ENCODE measurements at places on chromosomes 13 and 19.

- no peak for DNase-seq
Measured at GRCh38 chr19:13152356-13152973, 2.3 kb downstream of the IER2 start.

DNA sequence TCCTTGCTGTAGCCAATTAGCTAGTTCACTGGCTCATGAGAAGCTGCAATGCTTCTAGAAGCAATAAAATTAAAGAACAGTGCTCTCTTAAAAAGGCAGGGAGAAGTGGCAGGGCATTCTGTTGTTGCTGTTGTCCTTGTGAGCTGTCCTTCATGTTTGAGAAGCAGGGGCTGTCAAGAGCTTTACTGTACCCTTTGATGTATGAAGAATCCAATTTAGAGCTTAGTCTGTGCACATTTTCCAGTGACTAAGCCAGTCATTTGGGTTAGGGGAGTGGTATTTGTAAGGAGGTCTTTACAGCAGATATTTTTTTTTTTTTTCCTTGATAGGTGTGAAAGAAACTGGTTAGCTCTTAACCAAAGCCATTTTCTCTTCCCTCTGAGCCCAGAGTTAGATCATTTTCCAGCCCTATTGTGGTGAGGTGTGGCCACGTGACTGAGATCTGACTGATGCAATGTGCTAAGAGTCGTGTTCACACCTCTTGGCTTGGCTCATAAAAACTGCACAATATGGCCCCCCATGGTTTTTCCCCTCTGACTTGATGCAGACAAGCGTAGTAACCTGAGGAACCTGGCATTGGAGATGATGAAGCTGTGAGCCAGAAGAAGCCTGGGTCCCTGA, 309.6 kb upstream of the TMTC4 start:
- no peak for DNase-seq

DNA sequence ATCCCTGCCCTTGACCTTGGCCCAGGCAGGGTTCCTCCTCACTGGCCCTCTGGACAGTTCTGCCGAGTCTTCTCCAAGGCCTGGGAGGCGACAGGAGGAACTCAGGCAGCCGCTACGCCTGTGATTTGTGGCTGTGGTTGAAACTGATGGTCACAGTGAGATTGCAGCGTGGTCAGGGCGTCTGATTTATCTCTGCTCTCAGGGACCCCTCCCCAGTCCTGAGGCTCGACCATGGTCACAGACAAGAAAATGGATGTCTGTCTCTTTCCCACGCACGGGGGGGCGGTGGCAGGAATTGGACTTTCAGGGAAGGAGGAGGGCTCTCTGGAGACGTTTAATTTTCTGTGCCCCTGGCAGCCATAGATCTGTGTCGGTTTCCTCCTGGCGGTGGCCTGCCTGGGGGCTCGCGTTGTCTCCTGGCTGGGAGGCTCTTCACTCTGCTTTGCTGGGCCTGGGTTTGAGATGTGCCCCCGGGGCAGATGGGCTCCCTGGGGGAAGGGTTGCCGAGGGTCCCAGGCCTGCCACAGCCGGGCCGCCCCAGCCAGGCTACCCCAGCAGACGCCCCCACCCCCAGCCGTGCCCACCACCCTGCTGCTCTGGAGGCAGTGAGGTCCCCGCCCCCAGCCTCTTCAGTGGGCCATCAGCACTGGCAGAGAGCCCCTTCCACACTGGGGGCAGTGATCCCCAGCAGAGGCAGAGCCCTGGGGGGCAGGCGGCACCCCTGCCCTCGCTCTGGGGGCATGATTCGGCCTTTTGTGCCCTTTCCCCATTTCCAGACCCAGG, 167.4 kb downstream of the KDM4B start:
- DNase-seq = no peak

- no peak for DNase-seq
Measured at GRCh38 chr13:42699912-42700311, 81.5 kb upstream of the FAM216B start.

DNA sequence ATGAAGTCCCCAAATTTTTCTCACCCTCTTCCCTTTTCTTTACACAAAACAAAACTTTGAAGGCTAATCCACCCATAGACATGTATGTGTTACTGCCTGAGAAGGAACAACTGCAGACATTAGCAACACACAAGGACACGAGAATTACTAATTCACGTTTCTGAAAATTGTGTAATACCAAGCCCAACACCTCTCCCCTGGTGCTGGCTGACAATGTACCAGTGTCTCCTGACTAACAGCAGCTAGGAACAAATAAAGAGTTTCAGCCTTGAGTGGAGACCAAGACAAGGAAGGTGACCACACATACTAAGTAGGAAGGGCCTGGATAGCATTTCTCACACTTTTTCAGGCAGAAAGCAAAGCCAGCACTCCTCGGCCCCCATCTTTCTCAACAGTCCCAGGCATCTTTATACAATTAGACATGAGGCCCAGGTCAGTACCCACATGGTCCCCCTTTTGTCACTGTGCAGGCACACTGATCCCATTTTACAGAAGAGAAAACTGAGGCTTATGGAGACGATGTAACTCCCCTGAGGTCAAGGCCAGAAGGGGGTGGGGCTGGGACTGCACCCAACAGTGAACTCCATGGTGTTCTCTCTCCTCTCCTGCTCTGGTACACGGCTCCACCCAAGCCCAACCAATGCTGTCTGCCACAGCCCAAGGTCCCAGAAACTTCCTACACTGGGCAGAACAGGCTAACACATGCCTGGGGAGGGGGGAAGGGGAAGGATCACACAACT, 8.7 kb downstream of the BRD4 start:
- no peak for DNase-seq

GRCh38 chr13:74927823-74928222, 554.1 kb downstream of the TBC1D4 start:
- DNase-seq = no peak

DNA sequence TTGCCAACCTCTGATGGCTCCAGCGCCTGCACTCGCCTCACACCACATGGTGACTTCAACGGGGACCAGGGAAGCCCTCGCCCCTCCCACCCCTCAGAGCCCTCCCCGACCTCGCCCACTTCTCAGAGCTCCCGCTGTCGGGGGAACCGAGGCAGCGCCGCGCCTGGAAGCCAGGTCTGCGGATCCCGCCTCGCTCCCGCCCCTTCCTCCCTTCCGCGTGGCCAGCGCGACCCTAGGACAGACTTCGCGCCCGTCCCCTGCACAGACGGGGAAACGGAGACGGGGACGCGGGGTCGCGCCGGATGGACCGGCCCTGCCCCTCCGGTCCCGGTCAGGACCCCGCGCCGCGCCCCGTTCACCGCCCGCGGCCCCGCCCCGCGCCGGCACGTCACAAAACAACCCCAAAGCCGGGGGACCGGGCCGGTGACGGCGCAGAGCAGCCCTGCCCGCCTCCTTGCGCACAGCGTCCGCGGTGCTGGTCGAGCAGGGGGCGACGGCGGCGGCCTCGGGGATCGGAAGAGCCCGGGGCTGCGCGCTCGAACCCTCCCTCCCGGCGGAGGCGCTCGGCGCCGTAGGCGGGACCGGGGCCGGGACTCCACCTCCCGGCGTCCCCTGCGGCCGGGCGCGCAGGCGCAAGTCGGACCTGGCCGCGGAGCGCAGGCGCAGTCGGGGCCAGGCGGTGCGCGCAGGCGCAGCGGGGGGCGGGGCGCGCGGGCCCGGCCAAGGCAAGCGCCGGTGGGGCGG, 379 bp upstream of the CDC34 start:
- DNase-seq = peak; percentile 88

DNA sequence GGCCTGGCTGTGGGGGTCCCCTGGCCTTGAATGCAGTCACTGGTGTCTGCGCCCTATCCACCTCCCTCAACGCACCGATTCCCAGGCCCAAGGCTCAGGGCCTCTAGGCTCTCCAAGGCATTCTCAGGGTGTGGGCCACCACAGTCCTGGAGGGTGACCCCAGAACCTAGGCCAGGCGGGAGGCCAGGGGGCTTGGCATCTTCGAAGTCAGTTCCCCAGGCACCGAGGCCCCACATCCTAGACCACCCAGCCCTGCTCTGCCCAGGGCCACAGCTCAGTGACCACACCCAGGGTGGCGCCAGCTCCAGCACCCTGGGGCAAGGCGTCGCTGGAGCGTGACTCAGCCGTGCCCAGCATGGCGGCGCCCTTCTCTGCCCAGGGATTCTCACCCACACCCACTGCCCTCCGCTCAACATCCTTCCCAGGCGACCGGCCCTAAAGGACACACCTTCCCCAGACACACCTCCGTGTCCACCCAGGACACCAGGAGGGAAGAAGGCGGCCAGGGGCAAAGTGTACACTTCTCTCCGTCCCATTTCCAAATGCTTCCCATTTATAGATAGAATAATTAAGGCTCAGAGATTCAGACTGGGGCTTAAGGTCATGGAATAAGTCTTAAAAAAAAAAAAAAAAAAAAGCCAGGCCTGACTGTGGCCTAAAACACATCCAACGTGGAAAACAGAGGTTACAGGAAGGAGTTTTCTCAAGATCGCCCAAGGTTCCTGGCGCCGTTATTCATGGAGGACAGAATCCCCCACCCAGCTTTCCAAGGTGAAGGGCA, 36.4 kb upstream of the NANOS3 start:
- DNase-seq = peak; percentile 81

GRCh38 chr19:7902796-7903243, 857 bp upstream of the MAP2K7 start:
- no peak for DNase-seq

GRCh38 chr13:90868321-90868920, 479.1 kb upstream of the MIR17HG start:
- no peak for DNase-seq

GRCh38 chr13:112831196-112831595, 137.8 kb upstream of the MCF2L start:
- no peak for DNase-seq

DNA sequence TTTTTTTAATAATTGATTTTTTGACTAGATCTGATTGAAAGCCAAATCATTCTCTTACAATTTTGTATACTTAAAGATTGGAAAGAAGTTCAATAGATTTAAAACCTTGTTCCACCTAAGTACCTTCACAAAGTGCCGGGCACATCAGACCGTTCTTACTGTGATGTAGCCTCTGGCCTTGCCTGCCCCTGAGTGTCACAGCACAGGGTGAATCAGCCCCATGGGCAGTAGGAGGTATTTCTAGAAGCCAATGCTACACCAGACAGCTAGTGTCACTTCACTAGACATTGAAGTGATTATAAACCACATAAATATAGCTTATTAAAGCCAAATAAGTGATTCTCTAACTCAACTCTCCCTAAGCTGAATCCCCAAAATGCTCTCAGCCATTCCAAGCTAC, 131.3 kb downstream of the LACC1 start:
- no peak for DNase-seq

GRCh38 chr19:14363183-14364097, 17.8 kb upstream of the ADGRE5 start:
- peak; percentile 61 for DNase-seq

DNA sequence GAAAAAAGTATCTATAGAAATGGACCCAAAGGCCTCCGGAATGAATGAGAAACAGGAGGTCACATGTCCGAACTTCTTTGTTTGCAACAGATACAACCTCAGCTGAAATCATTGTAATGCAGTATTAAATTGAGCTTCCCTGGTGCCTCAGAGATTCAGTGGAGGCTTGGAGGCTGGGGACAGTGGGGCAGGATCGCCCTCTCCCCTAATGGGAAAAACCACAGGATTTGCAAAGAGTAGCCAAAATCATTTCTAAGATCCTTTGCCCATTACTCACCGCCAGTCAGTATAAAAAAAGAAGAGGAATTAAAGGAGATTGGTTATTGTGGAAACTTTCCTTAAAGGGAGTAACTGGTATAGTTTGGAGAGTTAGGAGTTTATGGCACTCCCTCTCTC, 30.4 kb upstream of the IRS2 start:
- DNase-seq = no peak

- DNase-seq = no peak
Measured at GRCh38 chr19:5094768-5095567, 126.1 kb downstream of the KDM4B start.

DNA sequence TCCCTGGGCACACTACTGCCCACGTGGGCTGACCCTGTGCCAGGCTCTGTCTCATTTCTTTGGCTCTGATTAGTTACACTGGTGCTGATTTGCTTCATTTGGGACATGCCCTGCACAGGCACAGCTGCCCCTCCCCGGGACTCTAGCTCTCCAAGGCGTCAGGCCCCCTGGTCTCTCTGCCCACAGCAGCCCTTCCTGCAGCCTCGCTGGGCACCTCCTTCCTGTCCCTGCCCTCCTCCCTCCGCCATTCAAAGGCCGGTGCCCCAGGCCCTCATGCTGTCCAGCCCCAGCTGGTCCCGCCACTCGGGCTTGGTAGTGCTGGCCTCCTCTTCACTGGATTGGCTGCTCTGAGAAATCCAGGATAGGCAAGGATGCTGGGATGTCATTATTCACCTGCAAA, 73.1 kb downstream of the ERICH6B start:
- no peak for DNase-seq

- no peak for DNase-seq
Measured at GRCh38 chr13:74184283-74184682, 50.1 kb upstream of the KLF12 start.

GRCh38 chr13:20043207-20043925, 84.8 kb downstream of the ZMYM2 start:
- no peak for DNase-seq

GRCh38 chr19:55704494-55705245, 29.6 kb downstream of the EPN1 start:
- DNase-seq = no peak

DNA sequence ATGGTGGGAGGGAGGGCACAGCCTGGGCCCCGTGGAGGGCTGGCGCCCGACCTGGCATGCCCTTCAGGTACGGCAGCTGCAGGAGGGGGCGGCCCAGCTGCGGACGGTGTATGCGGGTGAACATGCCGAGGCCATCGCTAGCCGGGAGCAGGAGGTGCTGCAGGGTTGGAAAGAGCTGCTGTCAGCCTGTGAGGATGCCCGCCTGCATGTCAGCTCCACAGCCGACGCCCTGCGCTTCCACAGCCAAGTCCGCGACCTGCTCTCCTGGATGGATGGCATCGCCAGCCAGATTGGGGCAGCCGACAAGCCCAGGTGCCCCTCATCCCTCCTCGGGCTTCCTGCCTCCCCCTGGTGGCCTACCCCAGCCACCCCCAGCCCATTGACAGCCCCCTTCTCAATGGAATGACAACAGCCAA, 16.6 kb upstream of the SHKBP1 start:
- no peak for DNase-seq

- DNase-seq = no peak
Measured at GRCh38 chr13:32889986-32890565, 126.1 kb upstream of the KL start.

- DNase-seq = no peak
Measured at GRCh38 chr13:60210510-60211330, 47.0 kb upstream of the DIAPH3 start.

- DNase-seq = peak; percentile 50
Measured at GRCh38 chr19:6963937-6964336, 57.3 kb downstream of the MBD3L2B start.

Data from CD4-positive, alpha-beta T cell treated with Interleukin-17A for 1 hour (primary cell).